Prostate gland (tissue), 2 donors: ENCODE measurements at places on chromosomes 16 and 17. TPM values are rescaled to one million over a fixed set of nuclear protein-coding genes. Genes with fewer than 3 reads are reported as not detected.

- no peaks in the 10 kb centered on the region for H3K27me3 ChIP-seq
- no peaks in the 10 kb centered on the region for H3K4me1 ChIP-seq
- DNase-seq: no peak
- no peaks in the 10 kb centered on the region for H3K36me3 ChIP-seq
- no peak overlapping the region for H3K27ac ChIP-seq
These were observed 80.8 kb downstream of the CNGB1 start for GRCh38 chr16:57889960-57890751.

- no peaks in the 10 kb centered on the region for H3K36me3 ChIP-seq
- no peak overlapping the region for H3K27ac ChIP-seq
- H3K27me3 ChIP-seq: no peaks in the 10 kb centered on the region
- H3K4me1 ChIP-seq: peaks cover 12% of the 10 kb centered on the region
- DNase-seq: no peak
- no peak overlapping the region for H3K4me3 ChIP-seq
These were observed 22.0 kb downstream of the MNT start for GRCh38 chr17:2378905-2379304.

- no peaks in the 10 kb centered on the region for H3K36me3 ChIP-seq
- no peaks in the 10 kb centered on the region for H3K27me3 ChIP-seq
- no peak for DNase-seq
- H3K4me3 ChIP-seq: no peak overlapping the region
- H3K4me1 ChIP-seq: no peaks in the 10 kb centered on the region
These were observed 47.9 kb downstream of the COPRS start for GRCh38 chr17:31811101-31811500.

The PABPN1L gene
- total RNA-seq: not detected

DNA sequence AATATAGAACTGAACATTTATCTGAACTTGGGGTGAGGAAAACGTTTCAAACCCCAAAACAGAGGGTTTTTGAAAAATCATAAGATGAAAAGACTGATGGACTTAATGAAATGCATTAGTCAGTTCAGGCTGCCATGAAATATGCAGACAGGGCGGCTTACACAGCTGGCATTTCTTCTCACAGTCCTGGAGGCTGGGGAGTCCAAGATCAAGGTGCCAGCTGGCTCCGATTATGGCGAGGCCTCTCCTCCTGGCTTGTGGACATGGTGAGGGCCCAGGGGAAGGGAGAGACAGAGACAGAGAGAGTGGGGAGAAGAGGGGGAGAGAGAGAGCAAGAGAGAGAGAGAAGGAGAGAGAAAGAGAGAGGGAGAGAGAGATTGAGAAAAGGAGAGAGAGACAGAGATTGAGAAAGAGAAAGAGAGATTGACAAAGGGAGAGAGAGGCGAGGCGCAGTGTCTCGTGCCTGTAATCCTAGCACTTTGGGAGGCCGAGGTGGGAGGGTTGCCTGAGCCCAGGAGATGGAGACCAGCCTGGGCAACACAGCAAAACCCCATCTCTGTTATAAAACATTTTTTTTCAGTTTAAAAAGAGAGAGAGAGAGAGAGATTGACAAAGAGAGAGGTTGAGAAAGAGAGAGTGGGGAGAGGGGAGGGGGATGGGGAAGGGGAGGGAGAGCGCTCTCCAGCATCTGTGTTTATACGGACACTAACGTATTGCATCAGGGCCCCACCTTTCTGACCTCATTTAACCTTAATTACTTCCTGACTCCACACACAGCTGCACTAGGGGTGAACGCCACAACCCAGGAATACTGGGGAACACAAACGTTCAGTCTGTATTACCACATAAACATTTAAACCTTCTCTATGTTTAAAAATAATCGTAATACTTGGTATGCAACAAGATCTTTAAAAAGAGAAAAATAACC, 24.6 kb upstream of the RPH3AL start:
- H3K36me3 ChIP-seq: no peaks in the 10 kb centered on the region
- no peak overlapping the region for H3K27ac ChIP-seq
- no peaks in the 10 kb centered on the region for H3K4me1 ChIP-seq
- H3K4me3 ChIP-seq: no peak overlapping the region
- DNase-seq: no peak
- no peaks in the 10 kb centered on the region for H3K27me3 ChIP-seq

- H3K4me1 ChIP-seq: no peaks in the 10 kb centered on the region
- no peaks in the 10 kb centered on the region for H3K36me3 ChIP-seq
- H3K27ac ChIP-seq: no peak overlapping the region
- no peak for DNase-seq
These were observed 1417.9 kb upstream of the GOT2 start for GRCh38 chr16:60151987-60152386.

The HBM gene
- not detected for total RNA-seq

DNA sequence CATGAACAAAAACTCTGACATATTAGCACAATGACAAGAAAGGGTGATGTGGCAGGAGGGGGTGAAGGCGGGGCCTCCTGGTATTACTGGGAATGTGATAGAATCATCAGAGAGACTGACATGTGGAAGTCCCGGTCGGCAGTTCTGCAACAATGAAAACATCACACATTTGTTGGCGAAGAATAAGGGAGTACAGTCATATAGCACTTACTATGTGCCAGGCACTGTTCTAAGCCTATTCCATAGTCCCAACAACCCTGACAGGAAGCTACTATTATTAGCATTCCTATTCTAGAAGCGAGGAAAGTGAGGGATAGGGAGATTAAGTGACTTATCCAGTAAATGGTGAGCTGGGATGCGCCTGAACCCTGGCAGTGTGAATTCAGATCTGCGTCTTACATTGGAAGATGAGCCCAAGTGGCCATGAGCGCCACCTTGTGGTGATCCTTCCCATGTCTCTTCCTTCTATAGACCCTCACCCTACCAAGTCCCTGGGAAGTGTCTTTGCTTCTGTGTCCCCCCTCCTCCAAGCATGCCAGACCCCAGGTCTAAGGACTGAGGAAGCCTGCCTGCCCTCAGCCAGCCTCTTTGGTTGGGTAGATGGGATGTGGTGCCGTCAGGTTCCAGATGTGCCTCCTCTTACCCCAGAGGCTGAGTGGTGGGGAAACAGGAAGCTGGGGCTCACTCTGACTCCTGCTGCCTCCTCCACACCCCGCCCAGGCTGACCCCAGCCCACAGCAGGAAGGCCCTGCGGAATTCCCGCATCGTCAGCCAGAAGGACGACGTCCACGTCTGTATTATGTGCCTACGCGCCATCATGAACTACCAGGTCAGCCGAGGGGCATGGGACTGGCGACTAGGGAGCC, 14.0 kb downstream of the FMNL1 start:
- DNase-seq: peak; percentile 55
- no peaks in the 10 kb centered on the region for H3K36me3 ChIP-seq
- H3K27me3 ChIP-seq: no peaks in the 10 kb centered on the region
- H3K27ac ChIP-seq: no peak overlapping the region

The MFAP4 gene
- 56.1 TPM for total RNA-seq

The ANKS4B gene
- total RNA-seq: not detected

DNA sequence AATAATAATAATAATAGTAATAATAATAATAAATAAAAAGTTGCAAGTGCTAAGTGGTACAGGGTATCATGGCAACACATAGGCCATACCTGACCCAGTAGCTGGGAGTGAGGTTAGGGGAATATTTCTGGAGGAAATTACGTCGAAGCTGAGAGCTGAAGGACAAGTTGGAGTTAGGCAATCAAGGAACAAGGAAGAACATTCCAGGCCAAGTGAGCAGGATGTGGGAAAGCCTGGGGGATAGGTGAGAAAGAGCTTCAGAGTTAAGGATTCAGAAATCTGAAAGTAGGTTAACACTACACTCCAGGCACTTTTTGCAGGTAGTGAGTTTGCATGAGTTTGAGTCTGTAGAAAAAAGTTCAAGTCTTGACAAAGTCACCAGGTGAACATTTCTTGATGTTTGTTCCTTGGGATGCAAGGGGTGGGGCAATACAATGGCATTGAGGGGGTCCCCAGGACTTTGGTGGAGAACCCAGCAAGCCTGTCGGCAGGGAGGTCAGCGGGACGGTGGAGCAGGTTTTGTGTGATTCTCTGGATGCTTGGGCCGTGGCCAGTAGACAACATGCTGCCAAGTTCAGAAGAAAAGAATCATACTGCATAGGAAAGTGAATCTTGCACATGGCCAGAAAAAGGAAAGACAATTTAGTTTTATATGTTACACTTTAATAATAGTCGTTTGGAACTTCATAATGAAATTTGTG, 27.7 kb upstream of the MPHOSPH6 start:
- no peaks in the 10 kb centered on the region for H3K4me1 ChIP-seq
- peak overlapping the region; percentile 14 for H3K27ac ChIP-seq
- H3K27me3 ChIP-seq: no peaks in the 10 kb centered on the region

The TBC1D3G gene
- not detected for total RNA-seq

- DNase-seq: no peak
- H3K27ac ChIP-seq: no peak overlapping the region
- H3K4me1 ChIP-seq: no peaks in the 10 kb centered on the region
- H3K4me3 ChIP-seq: no peak overlapping the region
These were observed 895.8 kb upstream of the EEF2KMT start for GRCh38 chr16:5993356-5993755.

The CDH5 gene
- total RNA-seq: 20.8 TPM

The SMIM5 gene
- total RNA-seq: 0.27 TPM

The DCTN5 gene
- 63.6 TPM for total RNA-seq

DNA sequence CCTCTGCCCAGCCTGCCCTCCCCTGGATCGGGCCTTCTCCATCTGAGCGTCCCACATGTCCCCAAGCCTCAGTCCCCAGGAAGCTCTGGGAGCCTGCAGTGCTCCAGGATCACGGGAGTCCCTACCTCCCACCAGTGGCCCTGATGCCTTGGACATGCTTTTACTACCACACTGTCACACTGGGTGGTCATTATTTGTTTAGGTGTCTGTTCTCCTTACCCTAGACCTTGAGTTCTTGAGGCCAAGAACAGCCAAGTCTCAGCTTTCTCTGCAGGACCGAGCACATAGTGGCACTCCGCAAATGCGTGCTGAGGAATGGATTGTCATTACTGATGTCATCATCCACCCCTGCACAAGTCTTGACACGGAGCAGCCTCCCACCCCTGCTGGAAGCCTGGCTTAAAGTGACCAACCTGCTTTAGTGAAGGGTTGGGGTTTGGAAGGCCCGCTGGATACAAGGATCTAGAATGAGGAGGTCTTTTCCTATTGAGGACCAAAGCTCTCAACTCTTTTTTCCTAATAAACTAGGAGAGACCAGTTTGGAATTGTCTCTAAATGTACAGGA, 132.9 kb upstream of the CRHR1 start:
- H3K4me1 ChIP-seq: peaks cover 6% of the 10 kb centered on the region
- no peaks in the 10 kb centered on the region for H3K27me3 ChIP-seq

- H3K27ac ChIP-seq: no peak overlapping the region
- peaks cover 7% of the 10 kb centered on the region for H3K36me3 ChIP-seq
- no peaks in the 10 kb centered on the region for H3K27me3 ChIP-seq
- no peaks in the 10 kb centered on the region for H3K4me1 ChIP-seq
- DNase-seq: no peak
- no peak overlapping the region for H3K4me3 ChIP-seq
These were observed 15.5 kb downstream of the MAP1LC3B start for GRCh38 chr16:87407511-87408112.

GRCh38 chr17:8542599-8543502, 87.7 kb downstream of the MYH10 start:
- no peaks in the 10 kb centered on the region for H3K27me3 ChIP-seq
- H3K4me3 ChIP-seq: no peak overlapping the region
- H3K36me3 ChIP-seq: no peaks in the 10 kb centered on the region
- H3K27ac ChIP-seq: no peak overlapping the region
- H3K4me1 ChIP-seq: no peaks in the 10 kb centered on the region

DNA sequence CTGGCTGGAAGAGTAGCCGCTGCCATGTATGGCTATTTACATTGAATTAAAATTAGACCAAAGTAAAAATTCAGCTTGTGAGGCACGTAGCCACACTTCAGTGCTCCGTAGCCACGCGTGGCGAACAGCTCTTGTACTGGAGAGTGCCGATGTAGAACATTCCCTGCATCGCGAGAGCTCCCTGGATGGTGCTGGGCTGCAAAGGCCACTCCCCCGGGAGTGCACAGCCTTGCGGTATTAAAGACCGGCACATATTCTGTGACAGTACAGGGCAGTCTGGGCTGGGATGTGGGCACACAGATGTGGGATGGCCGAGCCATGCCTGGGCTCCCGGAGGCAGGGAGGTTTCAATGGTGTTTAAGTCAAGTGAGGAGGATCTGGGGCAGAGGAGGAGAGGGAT, 102.2 kb downstream of the CMIP start:
- H3K4me3 ChIP-seq: no peak overlapping the region
- H3K4me1 ChIP-seq: no peaks in the 10 kb centered on the region
- no peak for DNase-seq
- no peaks in the 10 kb centered on the region for H3K36me3 ChIP-seq

The TCAP gene
- total RNA-seq: 4.3 TPM

GRCh38 chr16:47734081-47734857, 273.1 kb downstream of the PHKB start:
- H3K36me3 ChIP-seq: no peaks in the 10 kb centered on the region
- no peak overlapping the region for H3K27ac ChIP-seq
- H3K4me1 ChIP-seq: no peaks in the 10 kb centered on the region
- no peaks in the 10 kb centered on the region for H3K27me3 ChIP-seq
- DNase-seq: no peak
- no peak overlapping the region for H3K4me3 ChIP-seq

- H3K4me3 ChIP-seq: no peak overlapping the region
- DNase-seq: no peak
- no peaks in the 10 kb centered on the region for H3K27me3 ChIP-seq
- no peaks in the 10 kb centered on the region for H3K4me1 ChIP-seq
These were observed 178.2 kb downstream of the SALL1 start for GRCh38 chr16:50972876-50973275.

- no peaks in the 10 kb centered on the region for H3K4me1 ChIP-seq
- DNase-seq: no peak
- no peak overlapping the region for H3K4me3 ChIP-seq
- no peaks in the 10 kb centered on the region for H3K36me3 ChIP-seq
- H3K27ac ChIP-seq: no peak overlapping the region
These were observed 85.5 kb upstream of the ZNF469 start for GRCh38 chr16:88297178-88297720.

- peak overlapping the region; percentile 4 for H3K27ac ChIP-seq
- no peaks in the 10 kb centered on the region for H3K4me1 ChIP-seq
- H3K4me3 ChIP-seq: no peak overlapping the region
- DNase-seq: peak; percentile 74
- no peaks in the 10 kb centered on the region for H3K36me3 ChIP-seq
- no peaks in the 10 kb centered on the region for H3K27me3 ChIP-seq
These were observed 40.8 kb downstream of the MRTFB start for GRCh38 chr16:14111713-14112538.

GRCh38 chr17:48052956-48053757, 5.0 kb downstream of the NFE2L1 start:
- H3K27me3 ChIP-seq: no peaks in the 10 kb centered on the region
- H3K27ac ChIP-seq: peak overlapping the region; percentile 95
- no peak overlapping the region for H3K4me3 ChIP-seq
- H3K36me3 ChIP-seq: no peaks in the 10 kb centered on the region
- peaks cover 43% of the 10 kb centered on the region for H3K4me1 ChIP-seq
- DNase-seq: peak; percentile 20

GRCh38 chr16:74742051-74742481, 32.6 kb downstream of the FA2H start:
- DNase-seq: no peak
- H3K4me1 ChIP-seq: peaks cover 3% of the 10 kb centered on the region
- H3K27me3 ChIP-seq: no peaks in the 10 kb centered on the region
- no peak overlapping the region for H3K4me3 ChIP-seq
- H3K27ac ChIP-seq: no peak overlapping the region
- no peaks in the 10 kb centered on the region for H3K36me3 ChIP-seq
